A673 (cell line): ENCODE measurements at places on chromosomes 5 and 9.

DNA sequence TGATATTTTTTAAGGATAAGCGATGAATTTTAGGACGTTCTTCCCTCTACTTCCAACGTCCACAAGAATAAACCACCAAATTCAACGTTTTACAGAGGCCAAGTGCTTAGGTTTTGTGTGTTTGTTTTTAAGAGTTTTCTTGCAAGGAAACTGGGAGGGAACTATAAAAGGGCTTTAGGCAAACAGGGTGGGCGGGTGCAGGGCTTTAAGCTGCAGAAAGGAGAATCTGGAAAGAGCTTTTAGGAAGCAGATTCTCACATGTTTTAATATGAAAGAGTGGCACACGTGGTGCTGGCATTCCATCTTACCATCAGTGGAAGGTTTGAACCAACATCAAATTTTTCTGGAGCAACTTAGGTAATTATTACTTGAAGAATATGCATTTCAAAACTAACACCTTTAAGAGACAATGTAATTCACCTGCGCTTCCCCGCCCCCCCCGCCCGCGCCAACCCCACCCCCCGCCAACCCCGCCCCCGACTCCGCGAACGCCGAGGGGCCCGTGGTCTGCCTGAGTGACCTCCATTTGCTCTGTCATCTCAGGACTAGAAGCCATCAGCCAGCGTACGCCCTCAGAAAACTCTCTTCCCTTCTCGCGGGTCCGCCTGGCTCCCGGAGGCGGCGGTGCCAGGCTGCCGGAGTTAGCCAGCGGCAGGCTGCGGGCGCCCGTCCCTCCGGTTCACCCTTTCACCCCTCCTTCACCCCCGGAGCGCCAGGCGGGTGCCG is 911 bp upstream of the PIK3R1 start:
- H3K36me3 ChIP-seq, result no peaks in the 10 kb centered on the region
- H3K27ac ChIP-seq, result peak overlapping the region; percentile 85
- H3K4me3 ChIP-seq, result peak overlapping the region; percentile 90
- peaks cover 26% of the 10 kb centered on the region for H3K4me1 ChIP-seq
- DNase-seq, result peak; percentile 38

GRCh38 chr9:115209601-115210306 is 91.8 kb upstream of the TNC start:
- peaks cover 33% of the 10 kb centered on the region for H3K4me1 ChIP-seq
- DNase-seq, result no peak
- H3K27ac ChIP-seq, result no peak overlapping the region
- no peak overlapping the region for H3K4me3 ChIP-seq
- no peaks in the 10 kb centered on the region for H3K36me3 ChIP-seq

DNA sequence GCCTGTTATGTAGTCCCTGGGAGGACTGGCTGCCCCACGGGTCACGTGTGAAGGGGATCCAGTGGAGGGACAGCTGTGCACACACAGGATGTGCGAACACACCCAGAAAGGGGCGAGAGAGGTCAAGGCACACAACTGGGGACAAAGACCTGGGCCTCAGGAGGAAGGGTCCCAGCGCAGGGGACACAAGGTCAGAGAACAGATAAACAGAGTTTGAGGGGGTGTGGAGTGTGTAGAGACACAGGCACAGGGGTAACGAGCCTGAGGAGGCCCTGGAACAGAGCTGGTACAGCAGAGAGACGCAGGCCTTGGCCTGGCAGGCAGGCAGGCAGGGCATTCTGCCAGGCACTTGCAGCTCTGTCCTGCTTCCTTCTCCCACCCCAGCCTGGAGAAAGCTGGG is 14.8 kb upstream of the PSMD5 start:
- no peak overlapping the region for H3K27ac ChIP-seq
- no peak overlapping the region for H3K4me3 ChIP-seq
- no peaks in the 10 kb centered on the region for H3K4me1 ChIP-seq
- H3K36me3 ChIP-seq, result peaks cover 20% of the 10 kb centered on the region
- no peaks in the 10 kb centered on the region for H3K27me3 ChIP-seq
- DNase-seq, result no peak

- no peak for DNase-seq
- H3K4me1 ChIP-seq, result no peaks in the 10 kb centered on the region
- H3K4me3 ChIP-seq, result peak overlapping the region; percentile 87
- no peaks in the 10 kb centered on the region for H3K27me3 ChIP-seq
Observed at GRCh38 chr5:893711-894110, 1.0 kb downstream of the TRIP13 start.

- DNase-seq, result no peak
- H3K36me3 ChIP-seq, result no peaks in the 10 kb centered on the region
- H3K27ac ChIP-seq, result no peak overlapping the region
- no peak overlapping the region for H3K4me3 ChIP-seq
Observed at GRCh38 chr5:9194509-9194908, 351.4 kb downstream of the SEMA5A start.

- H3K27ac ChIP-seq, result no peak overlapping the region
- H3K27me3 ChIP-seq, result no peaks in the 10 kb centered on the region
- no peaks in the 10 kb centered on the region for H3K36me3 ChIP-seq
- no peak overlapping the region for H3K4me3 ChIP-seq
Observed at GRCh38 chr9:133686642-133687575, 50.7 kb downstream of the DBH start.

DNA sequence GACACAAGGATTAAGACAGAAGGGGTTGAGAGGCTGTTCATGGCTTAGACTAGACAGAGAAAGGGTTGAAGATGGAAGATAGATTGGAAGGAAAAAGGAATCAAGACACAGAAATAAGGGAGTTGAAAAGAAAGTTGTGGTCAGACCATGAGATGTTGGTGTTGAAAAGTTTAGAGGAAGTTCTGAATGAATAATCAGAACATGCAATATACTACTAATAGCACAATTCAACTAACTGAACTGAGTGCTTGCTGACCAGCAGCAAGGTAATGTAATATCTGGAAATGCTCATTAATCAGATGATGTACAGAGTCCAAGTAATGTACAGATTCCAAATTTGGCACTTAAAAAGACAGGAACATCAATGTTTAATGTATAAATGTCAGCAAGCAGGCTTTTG is 10.6 kb upstream of the NNT start:
- no peaks in the 10 kb centered on the region for H3K36me3 ChIP-seq
- no peak overlapping the region for H3K4me3 ChIP-seq
- DNase-seq, result no peak
- peaks cover 3% of the 10 kb centered on the region for H3K4me1 ChIP-seq
- no peak overlapping the region for H3K27ac ChIP-seq
- no peaks in the 10 kb centered on the region for H3K27me3 ChIP-seq

DNA sequence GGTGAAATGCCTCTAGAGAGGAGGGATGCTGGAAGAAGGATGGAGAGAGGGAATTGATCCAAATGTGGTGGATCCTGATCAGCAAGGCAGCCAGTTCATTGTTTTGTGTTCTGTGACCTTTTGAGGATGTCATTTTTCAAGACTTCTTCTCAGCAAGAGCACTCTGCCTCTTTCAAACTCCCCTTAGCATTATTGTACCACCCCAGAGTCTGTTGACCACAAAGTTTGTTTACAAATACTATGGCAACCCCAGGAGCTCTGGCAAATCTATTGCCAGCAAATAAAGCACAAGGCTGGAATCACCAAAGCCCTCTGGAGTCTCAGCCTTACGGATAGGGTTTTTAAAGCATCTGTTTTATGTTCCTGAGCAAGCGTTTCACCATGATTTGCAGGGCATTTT is 76.2 kb upstream of the SLC1A3 start:
- no peaks in the 10 kb centered on the region for H3K36me3 ChIP-seq
- no peak overlapping the region for H3K4me3 ChIP-seq
- no peaks in the 10 kb centered on the region for H3K4me1 ChIP-seq

GRCh38 chr9:136327304-136327974 is at the start of gene GPSM1:
GPSM1 (plus strand) TSS chr9:136327539; CDS start chr9:136327696, 157 bp downstream.
- H3K27me3 ChIP-seq, result no peaks in the 10 kb centered on the region
- H3K4me1 ChIP-seq, result peaks cover 25% of the 10 kb centered on the region
- peak; percentile 56 for DNase-seq
- H3K27ac ChIP-seq, result peak within 1 kb of the TSS; percentile 74

- H3K4me3 ChIP-seq, result no peak overlapping the region
- H3K4me1 ChIP-seq, result no peaks in the 10 kb centered on the region
- H3K27ac ChIP-seq, result no peak overlapping the region
- DNase-seq, result no peak
- no peaks in the 10 kb centered on the region for H3K36me3 ChIP-seq
Observed at GRCh38 chr5:94544875-94545547, 73.4 kb downstream of the KIAA0825 start.

DNA sequence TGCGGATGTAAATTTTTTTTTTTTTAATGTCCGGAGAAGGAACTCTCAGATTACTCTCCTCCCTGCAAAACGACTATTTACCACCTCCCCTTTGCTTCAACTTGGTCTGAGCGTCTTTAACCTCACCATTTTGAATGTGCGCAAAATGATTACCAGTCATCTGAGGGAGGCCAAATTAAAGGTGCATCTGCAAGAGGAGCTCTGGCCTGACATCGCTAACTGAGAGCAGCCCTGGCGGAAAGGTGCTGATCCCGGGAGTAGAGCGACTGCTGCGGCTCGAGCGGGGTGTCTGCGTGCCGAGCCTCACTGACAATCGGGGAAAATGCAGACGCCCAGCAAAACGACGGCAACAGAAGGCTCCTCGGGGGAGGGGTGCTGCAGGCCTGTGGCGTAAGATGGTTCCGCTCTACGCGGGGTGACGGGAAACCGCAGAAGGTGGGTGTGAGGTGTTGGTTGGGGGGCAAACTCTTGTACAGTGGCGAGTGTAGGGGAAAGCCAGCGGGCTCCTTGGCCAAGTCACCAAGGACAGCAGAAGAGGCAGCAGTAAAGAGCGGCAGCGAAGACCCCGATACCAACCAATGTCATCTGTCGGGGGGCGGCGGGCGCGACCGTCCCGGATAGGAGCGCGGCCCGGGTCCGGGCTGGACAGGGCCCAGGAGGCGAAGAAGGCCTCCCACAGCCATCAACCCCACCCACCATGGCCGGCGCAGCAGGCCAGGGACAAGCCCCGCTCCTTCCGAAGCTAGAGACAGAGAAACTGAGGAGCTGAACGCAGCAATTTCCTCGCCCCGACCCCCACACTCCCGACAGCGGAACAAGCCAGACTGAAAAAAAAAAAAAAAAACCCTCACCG is 557 bp downstream of the PJA2 start:
- H3K4me1 ChIP-seq, result peaks cover 16% of the 10 kb centered on the region
- H3K27ac ChIP-seq, result peak overlapping the region; percentile 96
- peak overlapping the region; percentile 61 for H3K4me3 ChIP-seq
- peak; percentile 73 for DNase-seq

- no peaks in the 10 kb centered on the region for H3K36me3 ChIP-seq
- H3K4me1 ChIP-seq, result peaks cover 8% of the 10 kb centered on the region
- no peak overlapping the region for H3K4me3 ChIP-seq
Observed at GRCh38 chr9:113538701-113539430, 75.3 kb downstream of the RGS3 start.

GRCh38 chr5:34847056-34847455 is 8.1 kb downstream of the TTC23L start:
- no peaks in the 10 kb centered on the region for H3K36me3 ChIP-seq
- DNase-seq, result no peak
- H3K4me3 ChIP-seq, result no peak overlapping the region
- H3K27me3 ChIP-seq, result no peaks in the 10 kb centered on the region
- H3K4me1 ChIP-seq, result no peaks in the 10 kb centered on the region

DNA sequence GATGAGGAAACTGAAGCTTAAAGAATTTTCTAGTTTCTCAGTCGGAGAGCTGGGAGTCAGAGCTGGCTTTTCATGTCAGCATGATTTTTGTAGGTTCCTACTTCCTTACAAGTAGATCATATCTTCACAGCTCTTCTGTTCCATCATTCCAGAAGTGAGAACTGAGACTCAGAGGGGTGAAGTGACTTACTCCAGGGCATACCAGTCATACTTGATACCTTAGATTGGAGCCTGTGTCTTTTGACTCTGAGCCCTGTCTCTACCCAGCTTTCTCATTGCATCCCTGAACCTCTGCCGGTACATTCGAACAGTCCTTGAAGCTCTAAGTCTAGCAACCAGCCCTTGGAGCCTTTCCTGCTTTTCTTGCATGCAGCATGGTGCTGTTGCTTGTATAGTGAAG is 53.3 kb downstream of the MCCC2 start:
- no peak overlapping the region for H3K4me3 ChIP-seq
- H3K4me1 ChIP-seq, result no peaks in the 10 kb centered on the region
- no peaks in the 10 kb centered on the region for H3K36me3 ChIP-seq
- no peak overlapping the region for H3K27ac ChIP-seq
- H3K27me3 ChIP-seq, result no peaks in the 10 kb centered on the region
- DNase-seq, result no peak

GRCh38 chr9:136847826-136848392 is 1.3 kb upstream of the PHPT1 start:
- H3K4me3 ChIP-seq, result peak overlapping the region; percentile 78
- peaks cover 9% of the 10 kb centered on the region for H3K4me1 ChIP-seq
- H3K27me3 ChIP-seq, result no peaks in the 10 kb centered on the region

DNA sequence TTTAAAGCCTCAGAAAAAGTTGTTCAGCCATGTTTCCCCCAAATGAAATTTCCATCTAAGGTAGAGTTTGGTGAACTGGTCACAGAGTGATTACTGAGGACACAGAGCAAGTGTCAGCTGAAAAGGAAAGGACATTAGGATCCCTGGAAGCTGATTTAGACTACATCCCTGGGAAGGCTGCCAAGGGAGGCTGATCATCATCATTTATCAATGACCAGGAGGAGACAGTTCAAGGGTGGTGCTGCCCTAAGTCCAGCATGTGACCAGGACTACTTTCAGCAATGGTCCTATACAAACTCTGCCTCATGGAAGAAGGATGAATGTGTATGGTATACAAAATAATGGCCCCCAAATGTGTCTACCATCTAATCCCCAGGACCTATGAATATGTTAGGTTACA is 120.6 kb downstream of the PIK3R1 start:
- no peaks in the 10 kb centered on the region for H3K27me3 ChIP-seq
- no peak overlapping the region for H3K27ac ChIP-seq
- no peak overlapping the region for H3K4me3 ChIP-seq
- DNase-seq, result no peak
- no peaks in the 10 kb centered on the region for H3K4me1 ChIP-seq

GRCh38 chr5:82257729-82258128 is 20.4 kb downstream of the RPS23 start:
- no peaks in the 10 kb centered on the region for H3K36me3 ChIP-seq
- H3K27ac ChIP-seq, result no peak overlapping the region
- no peaks in the 10 kb centered on the region for H3K4me1 ChIP-seq
- no peak for DNase-seq

- H3K4me3 ChIP-seq, result no peak overlapping the region
- DNase-seq, result peak; percentile 30
- no peak overlapping the region for H3K27ac ChIP-seq
- H3K36me3 ChIP-seq, result peaks cover 14% of the 10 kb centered on the region
- peaks cover 3% of the 10 kb centered on the region for H3K4me1 ChIP-seq
Observed at GRCh38 chr5:72234265-72234700, 85.8 kb downstream of the MRPS27 start.
